Renal cortex interstitium (tissue), 15 donors: ENCODE measurements at places on chromosomes 1 and 21. TPM values are rescaled to one million over a fixed set of nuclear protein-coding genes. Genes with fewer than 3 reads are reported as not detected.

Gene PTPRC
- polyA plus RNA-seq = 5.6 TPM

Gene VWA1
- 74.6 TPM for polyA plus RNA-seq

Gene GSTM5
- polyA plus RNA-seq = 42.1 TPM

DNA sequence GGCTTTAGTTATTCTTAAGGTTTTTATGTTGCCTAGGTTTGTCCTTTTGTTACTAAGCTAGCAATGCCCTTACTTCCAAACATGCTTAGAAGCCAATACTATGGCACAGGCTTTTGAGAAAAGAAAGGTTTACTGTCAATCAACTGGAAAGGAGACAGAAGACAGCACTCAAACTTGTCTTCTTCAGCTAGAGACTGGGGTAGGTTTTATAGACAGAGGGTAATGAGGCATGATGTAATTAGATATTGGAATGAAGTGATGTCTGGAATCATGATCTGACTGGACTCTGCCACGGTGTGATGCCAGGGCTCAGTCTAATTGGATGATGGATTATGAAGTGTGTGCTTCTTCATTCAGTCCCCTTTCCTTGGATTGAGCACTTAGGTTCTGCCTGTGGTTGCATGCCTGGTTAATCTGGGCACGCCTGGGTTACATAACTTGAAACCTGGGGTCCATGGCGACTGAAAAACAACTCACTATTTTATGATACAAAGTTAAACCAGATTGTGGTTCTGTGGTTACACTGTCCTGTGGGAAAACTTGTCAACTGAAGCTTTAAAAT, 625.8 kb downstream of the BRINP3 start:
- no peak for DNase-seq

Gene BMP8B
- 2.1 TPM for polyA plus RNA-seq

DNA sequence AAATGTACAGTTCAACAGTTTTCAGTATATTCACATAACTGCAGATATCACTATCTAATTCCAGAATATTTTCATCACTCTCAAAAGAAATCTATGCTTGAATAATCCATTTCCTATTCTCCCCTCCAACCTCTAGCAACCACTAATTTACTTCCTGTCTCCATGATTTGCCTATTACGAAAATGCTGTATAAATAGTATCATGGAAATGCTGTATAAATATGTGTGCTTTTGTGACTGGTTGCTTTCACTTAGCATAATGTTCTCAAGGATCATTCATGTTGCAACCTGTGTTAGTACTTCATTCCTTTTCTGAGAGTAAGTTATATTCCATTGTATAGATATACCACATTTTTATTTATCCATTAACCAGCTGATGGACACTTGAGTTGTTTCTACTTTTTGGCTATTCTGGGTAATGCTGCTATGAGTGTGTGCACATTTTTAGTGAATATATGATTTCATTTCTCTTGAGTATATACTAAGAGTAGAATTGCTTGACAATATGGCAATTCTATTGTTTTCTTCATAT, 115.6 kb downstream of the TNFSF18 start:
- no peak for DNase-seq

DNA sequence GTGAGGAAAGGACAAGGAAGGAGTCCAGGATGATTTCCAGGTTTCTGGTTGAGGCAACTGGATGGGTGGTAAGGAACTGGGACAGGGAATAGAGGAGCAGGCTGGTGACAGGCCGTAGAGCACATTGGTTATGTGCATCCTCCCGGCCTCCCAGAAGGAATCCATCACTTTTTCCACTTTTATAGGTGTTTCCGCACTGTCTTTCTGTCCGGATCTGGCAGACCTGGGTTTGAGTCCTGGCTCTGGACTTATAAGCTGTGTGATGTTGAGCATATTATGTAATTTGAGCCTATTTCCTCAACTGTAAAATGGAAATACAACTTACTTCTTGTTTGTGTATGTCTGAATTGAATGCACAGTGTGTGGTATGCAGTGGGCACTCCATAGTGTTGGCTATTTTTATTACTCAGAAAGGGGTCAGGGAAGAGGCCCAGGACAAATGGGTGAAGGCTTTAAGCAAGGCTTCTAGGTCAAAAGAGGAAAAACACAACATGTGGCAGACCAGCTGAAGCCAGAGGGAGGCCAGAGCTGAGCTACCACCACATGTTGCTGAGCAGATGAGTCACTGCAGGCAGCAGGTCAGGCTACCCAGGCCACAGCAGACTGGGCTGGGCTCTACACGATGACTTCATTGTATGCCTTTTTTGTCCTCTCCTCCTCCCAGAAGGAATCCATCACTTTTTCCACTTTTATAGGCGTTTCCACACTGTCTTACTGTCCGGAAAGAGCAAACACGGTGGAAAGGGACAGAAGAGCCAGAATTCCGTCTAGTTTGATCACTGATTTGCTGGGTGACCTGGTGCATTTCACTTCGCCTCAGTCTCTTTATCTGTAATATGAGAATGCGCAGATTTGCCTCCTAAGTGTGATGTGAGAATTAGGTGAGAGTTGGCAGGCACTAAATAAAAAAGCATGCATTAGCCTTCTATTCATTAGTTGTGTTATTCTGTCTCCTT, 791 bp upstream of the MAST2 start:
- peak; percentile 47 for DNase-seq

GRCh38 chr1:154808909-154809262, 61.2 kb downstream of the KCNN3 start:
- DNase-seq = no peak

Gene USH2A
- polyA plus RNA-seq = 0.22 TPM

Gene PINK1
- 79.6 TPM for polyA plus RNA-seq

- no peak for DNase-seq
These were observed 99.5 kb downstream of the PRKAB2 start for GRCh38 chr1:147072482-147073432.

Gene FOXO6
- polyA plus RNA-seq = 1.4 TPM

Gene AJAP1
- polyA plus RNA-seq = 1.0 TPM

Gene RNU1-4
- not detected for polyA plus RNA-seq

- no peak for DNase-seq
These were observed 9.2 kb downstream of the ZNF496 start for GRCh38 chr1:247322442-247322841.

GRCh38 chr1:193102662-193103061, 2.6 kb downstream of the GLRX2 start:
- DNase-seq = no peak

DNA sequence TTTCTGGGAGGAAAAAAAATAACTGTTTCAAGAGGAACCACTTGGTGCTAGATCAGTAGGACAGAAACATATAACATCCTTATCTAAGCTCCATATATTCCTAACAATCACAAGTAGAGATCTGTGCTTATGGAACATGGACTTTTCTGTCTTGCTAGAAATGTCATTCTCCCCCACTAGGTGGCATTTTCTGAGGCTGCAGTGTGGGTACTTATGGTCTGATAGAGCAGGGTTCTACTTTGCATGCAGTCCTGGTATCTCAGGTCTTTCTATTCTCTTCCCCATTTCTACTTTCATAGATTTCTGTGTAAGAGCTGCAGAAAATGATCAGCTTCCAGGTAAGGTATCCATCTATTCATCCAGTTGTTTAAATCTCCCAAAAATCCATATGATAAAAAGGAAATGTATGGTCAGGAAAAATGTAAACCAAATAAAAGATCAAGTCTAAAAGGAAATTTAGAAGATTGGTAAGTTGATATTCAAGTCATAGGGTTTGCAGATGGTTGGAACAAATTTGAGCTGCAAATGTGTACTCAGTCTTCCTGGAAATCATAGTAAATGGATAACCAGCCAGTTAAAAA, 1.5 kb downstream of the ZNF684 start:
- DNase-seq = no peak

DNA sequence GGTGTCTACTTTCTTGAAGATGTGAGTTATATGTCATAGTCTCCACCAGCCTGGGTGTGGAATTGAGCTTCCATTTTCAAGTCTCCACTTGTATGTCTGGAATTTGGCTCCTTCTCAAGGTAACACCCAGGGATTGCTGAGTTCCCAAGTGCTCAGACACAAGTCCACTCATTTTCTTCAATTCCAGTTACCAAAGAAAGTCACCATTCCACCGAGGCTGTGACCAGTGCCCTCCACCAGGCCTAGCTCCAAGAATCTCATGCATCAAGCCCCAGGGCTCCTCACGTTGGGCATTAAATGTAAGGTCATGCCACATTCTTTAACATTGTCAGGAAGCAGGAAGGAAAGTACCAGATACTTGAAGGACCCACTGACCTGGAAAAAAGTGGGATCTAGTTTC, 2.4 kb upstream of the RAB4A start:
- no peak for DNase-seq

GRCh38 chr1:31936278-31936980, 1.7 kb downstream of the PTP4A2 start:
- DNase-seq = no peak

- DNase-seq = no peak
These were observed 88.9 kb upstream of the ARHGAP29 start for GRCh38 chr1:94326329-94326728.
